ENCODE measurements at places on chromosomes 4 and X.

- peak; percentile 58 for DNase-seq
Measured at GRCh38 chrX:7925867-7926472, 1.2 kb downstream of the PNPLA4 start.

DNA sequence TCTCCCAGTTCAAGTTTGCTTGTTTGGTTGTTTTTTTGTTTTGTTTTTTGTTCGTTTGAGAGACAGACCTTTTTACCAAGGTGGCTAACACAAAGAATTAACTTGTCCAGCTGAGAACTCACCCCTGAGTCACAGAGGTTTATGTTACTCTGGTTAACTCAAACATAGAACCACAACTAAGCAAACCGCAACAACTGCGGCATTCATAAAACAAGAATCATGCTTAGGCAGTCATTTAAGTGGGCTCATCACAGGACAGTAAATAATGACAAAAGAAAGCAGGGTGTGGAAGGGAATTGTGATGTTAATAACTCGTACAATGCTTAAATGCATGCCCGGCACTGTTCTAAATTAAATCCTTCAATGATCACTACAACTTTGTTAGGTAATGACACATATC lies 24.7 kb upstream of the IL13RA1 start:
- DNase-seq = no peak

DNA sequence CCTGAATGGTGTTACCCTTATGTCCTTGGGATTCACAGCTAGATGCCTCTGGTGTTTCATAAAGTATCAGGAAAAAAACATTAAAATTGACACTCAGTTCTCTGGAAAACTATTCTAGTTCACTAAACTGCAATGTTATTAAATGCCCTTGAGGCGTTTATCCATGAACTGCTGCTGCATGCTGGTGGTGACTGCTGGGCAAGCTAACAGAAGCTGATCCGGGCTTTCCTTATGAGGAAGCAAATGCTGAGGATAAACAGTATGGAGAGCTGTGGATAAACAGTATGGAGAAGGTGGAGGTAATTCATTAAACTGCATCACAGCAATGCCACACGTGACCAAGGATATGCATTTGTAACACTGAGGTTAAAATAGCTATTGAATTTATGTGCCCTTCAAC lies 227.0 kb downstream of the NR3C2 start:
- DNase-seq = no peak

DNA sequence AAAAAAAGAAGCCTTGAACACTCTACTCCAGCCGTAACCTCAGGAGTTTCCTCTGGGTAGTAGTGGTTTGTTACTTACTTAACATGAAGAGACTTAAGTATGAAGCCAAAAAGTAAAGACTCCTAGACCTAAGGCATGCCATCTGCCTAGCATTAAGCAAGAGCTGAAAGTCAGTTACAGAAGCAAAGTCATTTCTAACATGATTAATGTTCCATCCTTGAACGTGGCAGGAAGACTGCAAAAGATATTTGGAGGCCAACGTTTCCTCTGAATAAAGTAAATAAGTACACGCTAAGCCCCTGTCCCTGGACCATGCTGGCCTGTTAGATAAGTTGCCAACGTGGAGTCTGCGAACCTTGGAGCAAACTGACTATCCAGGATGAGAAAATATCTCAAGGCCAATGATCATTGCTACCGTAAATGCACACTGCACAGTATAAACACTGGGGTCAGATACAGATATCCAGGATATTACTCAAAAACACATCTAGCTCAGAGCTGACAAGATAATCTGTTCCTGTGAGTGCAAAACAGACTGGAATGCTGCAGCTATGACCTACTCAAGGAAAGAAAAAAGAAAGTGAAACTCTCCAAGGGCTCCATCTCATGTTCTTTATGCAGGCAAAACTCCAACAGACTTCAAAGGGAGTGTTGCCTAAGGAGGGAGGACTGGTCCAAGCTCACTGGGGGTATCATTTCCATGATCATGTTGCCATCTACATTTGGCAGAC lies 255.8 kb downstream of the COL25A1 start:
- no peak for DNase-seq

DNA sequence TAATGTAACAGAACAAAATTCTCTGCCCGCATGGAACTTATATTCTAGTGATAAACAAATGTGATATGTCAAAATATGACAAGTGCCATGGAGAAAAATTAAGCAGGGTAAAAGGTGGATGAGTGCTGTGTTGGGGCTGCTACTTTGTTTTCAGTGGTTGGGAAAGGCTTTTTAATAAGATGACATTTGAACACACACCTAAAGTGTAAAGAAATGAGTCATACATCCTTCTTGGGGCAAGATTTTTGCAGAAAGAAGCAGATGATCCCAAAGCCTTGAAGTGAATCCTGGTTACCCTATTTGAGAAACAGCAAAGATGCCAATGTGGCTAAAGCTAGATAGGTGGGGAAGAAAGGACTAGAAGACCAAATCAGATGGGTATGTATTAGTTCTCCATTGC lies 564.1 kb downstream of the INPP4B start:
- no peak for DNase-seq

- DNase-seq = no peak
Measured at GRCh38 chr4:78962597-78963115, 23.4 kb upstream of the PAQR3 start.

GRCh38 chrX:153869473-153870287 lies 16.3 kb downstream of the L1CAM start:
- DNase-seq = no peak

- DNase-seq = peak; percentile 85
Measured at GRCh38 chr4:89316931-89317366, 9.3 kb upstream of the GPRIN3 start.

GRCh38 chr4:85431881-85432485 lies 43.0 kb upstream of the ARHGAP24 start:
- DNase-seq = no peak

DNA sequence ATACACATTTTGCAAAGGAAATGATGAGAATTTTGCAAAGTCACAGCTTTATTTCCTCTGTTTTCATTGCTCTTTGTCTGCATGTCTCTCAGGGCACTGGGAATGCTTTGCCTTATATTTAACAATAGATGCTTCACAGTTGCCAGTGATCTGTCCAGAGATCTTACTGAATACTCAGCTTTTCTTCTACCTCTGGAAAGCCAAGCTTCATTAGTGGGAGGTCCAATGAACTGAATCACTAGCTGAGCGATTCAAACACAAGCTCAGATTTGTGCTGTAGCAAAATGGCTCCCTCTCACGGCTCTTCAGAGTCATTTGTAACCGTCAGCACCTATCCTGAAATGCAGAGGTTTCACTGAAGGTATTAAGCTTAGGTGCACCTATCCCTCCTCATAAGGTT lies 138.9 kb downstream of the DCLK2 start:
- DNase-seq = peak; percentile 35

DNA sequence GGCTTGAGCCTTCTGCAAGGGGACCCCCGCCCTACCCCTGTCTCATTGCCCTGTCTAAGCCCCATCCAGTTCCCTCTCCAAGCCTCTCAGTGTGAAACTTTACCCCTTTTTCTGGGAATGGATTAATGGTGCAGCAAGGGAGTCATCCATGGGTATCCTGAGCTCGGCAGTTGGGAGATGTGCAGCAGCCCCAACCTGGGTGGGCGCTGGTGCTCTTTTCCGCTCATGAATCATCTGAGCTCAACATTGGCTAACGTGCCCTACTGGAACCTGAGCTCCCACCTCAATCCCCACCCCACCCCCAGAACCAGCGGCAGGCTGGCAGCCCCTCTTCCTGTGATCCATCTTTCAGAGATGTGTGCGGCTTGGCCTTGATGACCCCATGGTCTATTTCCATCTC lies 130.3 kb upstream of the MSX1 start:
- no peak for DNase-seq

DNA sequence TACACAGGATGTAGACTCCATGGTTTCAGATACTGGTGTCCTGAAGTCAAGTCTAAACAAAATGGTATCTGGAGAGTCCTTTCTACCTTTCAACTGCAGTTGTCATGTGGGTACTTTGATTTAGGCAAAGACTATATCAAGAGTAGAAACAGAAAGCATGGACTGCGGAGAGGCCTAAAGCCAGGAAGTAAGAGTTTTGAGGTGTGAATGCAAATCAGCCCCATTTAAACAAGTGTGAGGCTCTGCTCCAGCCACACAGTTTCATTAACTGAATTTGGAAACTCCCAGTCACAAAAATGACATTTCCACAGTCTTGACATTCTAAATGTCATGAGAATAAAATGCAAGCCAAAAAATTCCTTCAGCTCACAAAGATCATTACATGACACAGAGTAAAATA lies 87.2 kb upstream of the MCF2 start:
- DNase-seq = no peak

DNA sequence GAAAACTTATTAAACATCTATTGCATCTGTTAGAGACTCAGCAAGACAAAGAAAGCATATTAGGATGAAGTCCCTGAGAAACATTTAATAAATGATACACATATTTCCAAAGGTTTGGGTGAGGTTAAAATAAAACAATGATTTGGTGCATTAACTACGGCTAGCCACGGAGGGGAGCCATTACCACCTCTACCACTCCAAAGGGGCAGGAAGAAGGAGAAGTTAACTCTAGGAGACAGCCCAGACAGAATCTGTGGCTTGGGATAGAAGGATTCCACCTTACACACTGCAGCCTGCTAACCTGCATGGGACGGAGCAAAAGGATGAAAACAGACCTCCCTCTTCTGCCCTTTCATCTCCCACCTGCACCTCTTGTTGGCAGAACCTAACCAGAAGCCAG lies 189.1 kb upstream of the C1QTNF7 start:
- no peak for DNase-seq

DNA sequence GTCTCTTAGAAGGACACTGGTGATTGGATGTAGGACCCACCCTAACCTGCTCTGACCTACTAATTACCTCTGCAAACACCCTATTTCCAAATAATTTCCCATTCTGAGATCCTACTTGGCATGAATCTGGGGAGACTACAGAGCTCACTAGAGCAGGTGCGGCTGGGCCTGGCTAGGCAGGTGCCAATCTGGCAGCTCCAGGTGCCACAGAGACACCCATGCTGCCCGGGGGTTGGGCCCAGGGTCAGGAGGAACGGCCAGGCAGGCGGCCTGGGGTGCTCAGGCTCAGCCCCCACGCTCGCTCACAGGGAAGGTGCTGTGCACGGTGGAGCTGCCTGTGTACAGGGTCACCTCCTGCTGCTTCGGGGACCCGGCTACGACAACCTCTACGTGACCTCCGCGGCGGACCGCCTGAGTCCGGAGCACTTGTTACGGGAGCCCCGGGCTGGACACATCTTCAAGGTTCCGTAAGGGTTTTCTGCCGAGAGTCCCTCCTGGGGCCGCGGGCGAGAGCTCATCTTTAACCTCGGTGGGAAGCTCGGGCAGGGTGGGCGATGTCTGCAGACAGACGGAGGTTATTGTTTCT lies 26.5 kb upstream of the PLCXD1 start:
- peak; percentile 1 for DNase-seq

- no peak for DNase-seq
Measured at GRCh38 chrX:29477878-29478277, 737.5 kb upstream of the MAGEB2 start.

DNA sequence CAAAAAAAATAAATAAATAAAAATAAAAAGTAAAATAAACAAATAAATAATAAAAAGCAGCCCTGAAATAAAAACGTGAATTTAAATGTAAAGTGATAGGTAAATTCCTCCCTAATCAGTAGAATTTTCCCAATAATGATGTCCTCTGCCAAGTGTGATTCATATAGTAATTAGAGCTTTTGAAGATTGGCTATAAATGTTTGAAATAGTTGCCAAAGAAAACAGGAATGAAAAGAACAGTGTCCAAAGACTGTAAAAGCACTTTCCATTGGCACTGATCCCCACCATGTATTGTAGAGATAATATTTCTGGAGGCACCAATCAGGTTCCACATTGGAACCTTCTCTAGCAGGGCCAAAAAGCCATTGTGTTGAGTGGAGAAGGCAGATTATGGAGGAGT lies 25.9 kb upstream of the SMARCAD1 start:
- no peak for DNase-seq

DNA sequence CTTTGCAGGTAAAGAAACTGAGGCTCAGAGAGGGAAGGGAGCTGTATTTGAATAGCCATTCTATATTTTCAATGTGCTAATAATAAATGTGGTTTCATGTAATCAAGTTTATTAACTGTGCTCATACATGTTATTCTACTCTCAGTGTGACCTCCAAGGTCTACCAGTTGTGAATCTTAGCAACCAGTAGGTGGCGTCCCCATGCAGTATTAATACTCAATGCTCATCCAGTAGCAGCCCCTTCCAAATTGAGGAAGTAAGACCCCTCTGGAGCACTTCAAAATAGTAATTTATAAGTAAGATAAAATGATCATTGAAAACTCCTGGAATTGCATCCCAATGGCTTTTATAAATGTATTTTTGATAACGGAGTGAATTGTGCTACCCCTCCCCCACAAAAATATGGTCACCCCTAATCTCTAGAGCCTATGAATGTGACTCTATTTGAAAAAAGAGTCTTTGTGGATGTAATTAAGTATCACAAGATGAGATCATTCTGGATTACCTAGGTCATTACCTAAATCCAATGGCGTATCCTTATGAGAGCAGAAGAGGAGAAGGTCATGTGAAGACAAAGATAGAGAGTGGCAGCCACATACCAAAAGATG lies 20.4 kb upstream of the SEPSECS start:
- DNase-seq = peak; percentile 55

DNA sequence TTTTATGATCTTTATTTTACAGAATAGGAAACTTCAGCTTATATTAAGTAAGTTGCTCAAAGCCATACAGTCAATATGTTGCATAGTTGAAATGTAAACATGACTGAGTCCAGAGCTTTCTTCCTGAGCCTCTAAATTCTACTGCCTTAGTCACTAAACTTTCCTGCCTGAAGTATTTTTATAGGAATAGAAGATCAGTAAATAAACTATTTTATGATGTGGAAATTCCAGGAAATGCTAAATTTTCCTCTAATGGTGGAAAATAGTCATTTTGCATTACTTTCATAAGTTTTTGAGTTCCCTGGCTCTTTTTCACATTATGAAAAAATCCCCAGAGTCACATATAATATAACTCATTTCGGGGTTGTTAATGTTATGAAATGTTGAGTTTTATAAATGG lies 182.8 kb downstream of the BANK1 start:
- no peak for DNase-seq

- peak; percentile 73 for DNase-seq
Measured at GRCh38 chr4:38857354-38858096, 908 bp upstream of the TLR6 start.

GRCh38 chrX:153735274-153735673 lies 10.6 kb downstream of the ABCD1 start:
- DNase-seq = peak; percentile 35

GRCh38 chrX:101206471-101206870 lies 13.1 kb upstream of the DRP2 start:
- DNase-seq = peak; percentile 14

GRCh38 chr4:54746218-54746617 lies 88.5 kb downstream of the KIT start:
- DNase-seq = no peak

GRCh38 chr4:188411805-188412204 lies 272.6 kb downstream of the TRIML1 start:
- no peak for DNase-seq
